SK-N-SH (cell line): ENCODE measurements at places on chromosomes 13 and 19.

DNA sequence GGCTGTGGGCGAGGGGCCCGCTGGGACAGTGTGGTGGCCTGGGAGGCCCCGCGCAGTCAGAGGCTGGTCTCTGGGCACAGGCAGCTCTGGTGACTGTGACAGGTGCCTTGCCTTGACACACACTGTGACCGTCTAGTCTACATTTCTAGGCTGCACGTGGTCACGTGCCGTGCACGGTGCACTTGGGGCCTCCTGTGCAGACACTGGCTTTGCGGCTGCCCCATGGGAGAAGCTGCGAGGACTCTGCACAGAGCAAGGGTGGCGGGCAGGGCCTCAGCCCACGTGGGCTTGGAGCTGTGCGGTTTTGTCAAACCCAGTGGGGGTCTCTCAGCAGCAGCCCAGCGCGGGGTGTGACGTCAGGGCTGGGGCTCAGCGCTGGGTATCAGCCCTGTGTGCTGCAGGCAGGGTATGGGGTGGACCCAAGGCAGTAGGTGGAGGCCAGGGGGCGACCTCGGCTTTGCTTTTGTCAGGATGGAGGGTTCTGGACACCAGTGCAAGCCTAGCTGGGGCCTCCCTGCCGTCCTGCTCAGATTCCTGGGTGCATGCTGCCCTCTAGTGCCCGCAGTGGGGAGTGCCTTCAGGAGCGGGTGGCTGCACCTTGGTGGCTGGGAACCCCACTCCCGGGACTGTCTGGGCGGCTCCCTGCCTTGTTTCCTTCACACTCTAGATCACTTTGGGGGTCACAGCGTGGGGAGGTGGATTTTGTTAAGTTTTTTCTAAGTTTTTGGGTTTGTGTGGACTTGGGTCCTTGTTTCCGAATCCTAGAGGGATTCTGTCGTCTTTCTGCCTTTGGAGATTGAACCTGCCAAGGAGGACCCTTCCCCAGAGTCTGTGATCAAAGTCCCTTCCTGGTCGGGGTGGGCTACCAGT lies 62.6 kb downstream of the KDM4B start:
- peak; percentile 97 for DNase-seq

- no peak for DNase-seq
Observed at GRCh38 chr19:16288544-16288943, 36.1 kb upstream of the KLF2 start.

GRCh38 chr13:31731921-31732320 lies 7.4 kb upstream of the RXFP2 start:
- DNase-seq: no peak

- peak; percentile 27 for DNase-seq
Observed at GRCh38 chr19:23823952-23824389, 65.3 kb upstream of the ZNF681 start.

GRCh38 chr13:109357751-109358471 lies 428.5 kb downstream of the IRS2 start:
- no peak for DNase-seq

DNA sequence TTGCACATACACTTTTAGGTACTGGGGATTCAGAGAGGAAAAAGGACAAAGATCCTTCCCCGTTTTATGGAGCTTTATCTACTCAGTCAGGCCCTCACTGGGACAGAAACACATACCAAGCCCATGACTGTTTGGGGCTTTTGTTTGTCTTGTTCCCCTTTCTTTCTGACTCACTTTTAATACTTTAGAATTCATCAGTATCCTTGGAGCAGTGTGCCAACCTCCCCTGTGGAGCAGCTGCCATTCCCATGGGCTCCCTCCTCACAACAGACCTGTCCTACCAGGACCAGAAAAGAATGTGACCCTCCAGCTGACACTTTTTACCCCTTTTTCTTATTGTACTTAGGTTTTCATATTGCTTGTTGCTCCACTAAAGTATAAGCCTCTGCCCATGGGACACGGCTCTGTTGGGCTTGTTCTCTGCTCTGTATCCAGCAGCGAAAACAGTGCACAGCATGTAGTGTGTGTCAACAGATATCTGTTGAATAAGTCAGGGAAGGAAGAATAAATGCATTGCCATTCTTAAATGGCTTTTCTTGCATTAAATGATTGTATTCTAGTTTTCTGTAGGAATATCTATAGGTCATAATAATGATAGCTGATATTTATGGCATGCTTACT lies 431.1 kb downstream of the EFNB2 start:
- DNase-seq: no peak

- DNase-seq: no peak
Observed at GRCh38 chr13:90385781-90386489, 961.6 kb upstream of the MIR17HG start.

- no peak for DNase-seq
Observed at GRCh38 chr13:44104197-44104490, 224.4 kb downstream of the LACC1 start.

- peak; percentile 19 for DNase-seq
Observed at GRCh38 chr19:41871573-41872383, 5.3 kb upstream of the CD79A start.

GRCh38 chr19:7928334-7928706 lies 2.4 kb upstream of the CTXN1 start:
- peak; percentile 72 for DNase-seq

DNA sequence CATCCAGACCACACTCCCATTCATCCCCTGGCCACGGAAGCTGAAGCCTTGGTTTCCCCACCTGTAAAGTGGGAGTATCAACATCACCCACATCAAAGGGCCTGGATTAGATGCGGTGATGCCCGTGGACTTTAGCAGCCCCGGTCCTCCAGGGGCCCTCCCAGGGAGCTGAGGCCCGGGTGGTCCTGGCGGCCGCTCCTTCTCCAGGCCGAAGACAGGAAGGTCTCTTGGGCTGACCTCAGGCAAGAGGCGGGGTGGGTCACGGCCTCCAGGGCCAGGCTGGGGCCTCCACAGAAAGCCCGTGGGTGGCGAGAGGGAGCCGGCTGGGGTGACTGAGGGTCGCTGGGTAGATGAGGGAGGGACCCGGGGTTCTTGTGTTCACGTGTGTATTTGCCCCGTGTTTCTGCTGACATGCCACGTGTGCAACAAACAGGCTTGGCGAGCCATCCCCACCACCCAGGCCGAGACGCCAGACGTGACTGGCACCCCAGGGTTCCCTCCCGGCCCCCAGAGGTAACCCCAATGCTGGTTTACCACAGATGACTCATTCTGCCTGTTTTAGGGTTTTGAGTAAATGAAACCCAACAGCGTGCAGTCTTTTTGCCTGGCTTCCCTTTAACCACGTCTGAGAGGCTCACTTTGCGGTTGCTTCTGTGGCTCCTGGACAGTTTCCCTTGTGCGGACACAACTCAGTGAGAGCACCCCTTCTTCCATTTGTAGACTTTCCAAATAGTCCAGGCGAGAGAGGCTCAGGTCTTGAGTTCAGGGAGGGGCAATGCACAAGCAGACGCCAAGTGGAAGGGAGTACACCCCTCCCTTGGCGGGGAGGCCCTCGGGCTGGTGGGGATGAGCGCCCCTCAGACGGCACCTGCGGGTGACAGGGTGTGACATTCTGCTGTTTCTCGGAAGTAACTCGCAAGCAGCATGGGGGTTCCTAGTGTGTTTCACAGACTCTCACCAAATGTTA lies 42.9 kb downstream of the C13orf46 start:
- no peak for DNase-seq

DNA sequence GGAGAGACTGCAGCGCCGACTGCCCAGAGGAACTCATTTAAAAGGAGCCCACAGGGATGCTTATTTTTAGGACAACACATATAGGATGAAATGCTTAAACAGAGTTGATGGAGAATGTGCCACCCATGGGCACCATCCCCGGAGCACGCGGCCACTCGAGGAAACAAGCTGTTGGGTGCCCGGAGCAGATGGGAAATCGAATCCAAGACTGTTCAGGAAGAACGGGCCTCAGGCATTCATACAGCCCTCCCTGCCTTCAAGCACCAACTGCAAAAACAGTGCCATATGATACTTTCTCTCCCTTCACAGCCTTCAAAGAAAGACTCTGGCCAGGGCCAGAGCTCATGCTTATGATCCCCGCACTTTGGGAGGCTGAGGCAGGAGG lies 40.2 kb downstream of the RAB20 start:
- DNase-seq: no peak

DNA sequence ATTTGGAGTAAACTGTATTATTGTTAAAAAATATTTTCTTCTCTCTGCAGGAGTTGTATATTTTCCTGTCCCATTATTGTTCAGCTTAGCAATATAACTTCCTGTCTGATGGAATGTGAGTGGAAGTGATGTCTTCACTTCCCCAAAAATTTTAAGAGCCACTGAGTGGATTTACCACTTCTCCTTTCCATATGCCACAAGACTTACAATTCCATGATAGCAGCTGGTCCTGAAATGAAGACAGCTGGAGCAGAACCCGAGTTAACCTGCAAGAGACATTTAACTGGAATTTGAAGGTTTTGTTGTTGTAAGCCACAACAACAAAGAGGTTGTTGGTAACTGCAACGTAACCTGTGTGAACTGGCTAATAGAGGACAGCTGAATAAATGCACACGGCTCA lies 23.4 kb upstream of the TBC1D4 start:
- no peak for DNase-seq

DNA sequence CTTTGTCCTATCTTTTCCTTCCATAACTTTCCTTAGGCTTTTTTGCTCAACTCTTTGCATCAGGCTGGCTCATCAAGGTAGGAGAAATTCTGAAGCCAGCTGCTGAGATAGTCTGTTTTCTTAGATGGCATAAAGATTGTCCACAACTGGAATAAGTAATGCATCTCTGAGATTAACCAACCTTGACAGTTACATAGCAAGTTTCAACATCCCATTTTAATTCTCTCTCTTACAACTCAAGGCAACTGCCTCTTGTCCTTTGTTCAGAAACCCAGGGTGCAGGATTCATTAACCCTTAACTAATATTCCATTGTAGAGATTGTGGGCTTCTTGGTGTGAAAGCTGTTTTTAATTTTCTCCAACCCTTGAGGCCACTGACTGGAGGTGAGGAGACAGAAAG lies 239.2 kb downstream of the LACC1 start:
- no peak for DNase-seq

DNA sequence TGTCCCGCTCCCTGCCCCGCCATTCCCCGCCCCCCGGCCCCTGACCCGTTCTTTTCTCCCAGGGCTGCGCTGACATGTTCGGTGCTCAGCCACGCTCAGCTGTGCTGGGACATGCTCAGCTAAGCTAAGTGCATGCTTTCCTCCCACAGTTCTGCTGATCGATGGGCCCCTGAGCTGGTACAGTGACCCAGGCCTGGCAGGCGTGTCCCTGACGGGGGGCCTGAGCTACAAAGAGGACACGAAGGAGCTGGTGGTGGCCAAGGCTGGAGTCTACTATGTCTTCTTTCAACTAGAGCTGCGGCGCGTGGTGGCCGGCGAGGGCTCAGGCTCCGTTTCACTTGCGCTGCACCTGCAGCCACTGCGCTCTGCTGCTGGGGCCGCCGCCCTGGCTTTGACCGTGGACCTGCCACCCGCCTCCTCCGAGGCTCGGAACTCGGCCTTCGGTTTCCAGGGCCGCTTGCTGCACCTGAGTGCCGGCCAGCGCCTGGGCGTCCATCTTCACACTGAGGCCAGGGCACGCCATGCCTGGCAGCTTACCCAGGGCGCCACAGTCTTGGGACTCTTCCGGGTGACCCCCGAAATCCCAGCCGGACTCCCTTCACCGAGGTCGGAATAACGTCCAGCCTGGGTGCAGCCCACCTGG lies 3.7 kb downstream of the TNFSF9 start:
- DNase-seq: no peak

GRCh38 chr13:74036373-74036772 lies 97.8 kb downstream of the KLF12 start:
- DNase-seq: no peak

GRCh38 chr19:45444318-45445041 lies 20.8 kb upstream of the ERCC1 start:
- peak; percentile 95 for DNase-seq

DNA sequence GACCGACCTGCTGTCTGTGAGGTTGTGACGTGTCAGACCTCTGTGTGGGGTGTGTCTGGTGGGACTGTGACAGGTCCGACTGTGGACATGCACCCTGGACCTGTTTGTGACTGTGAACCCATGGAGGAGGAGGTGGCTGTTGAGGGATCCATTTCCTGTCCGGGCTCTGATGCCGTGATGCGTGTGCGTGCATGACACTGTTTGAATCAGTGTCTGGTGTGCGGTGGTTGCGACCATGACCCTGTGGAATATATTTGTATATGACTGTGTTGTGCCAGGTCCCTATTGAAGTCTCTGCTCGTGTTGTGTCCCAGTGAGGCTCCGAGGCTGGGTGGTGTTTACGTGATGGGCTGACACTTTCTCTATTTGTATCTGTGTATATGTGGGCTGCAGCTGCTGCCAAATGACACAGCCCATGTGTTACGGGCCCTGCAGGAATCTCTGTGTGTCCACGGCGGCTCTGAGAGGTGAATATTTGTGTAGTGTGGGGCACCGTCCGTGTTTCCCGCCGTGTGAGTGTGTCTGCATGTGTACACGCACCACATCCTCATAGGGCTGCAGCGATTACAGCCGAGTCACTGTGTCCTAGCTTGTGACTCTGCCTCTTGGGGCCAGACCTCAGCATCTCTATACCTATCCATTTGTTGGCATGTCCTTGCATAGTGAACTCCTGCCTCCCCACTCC lies 18.3 kb downstream of the CCDC97 start:
- no peak for DNase-seq

DNA sequence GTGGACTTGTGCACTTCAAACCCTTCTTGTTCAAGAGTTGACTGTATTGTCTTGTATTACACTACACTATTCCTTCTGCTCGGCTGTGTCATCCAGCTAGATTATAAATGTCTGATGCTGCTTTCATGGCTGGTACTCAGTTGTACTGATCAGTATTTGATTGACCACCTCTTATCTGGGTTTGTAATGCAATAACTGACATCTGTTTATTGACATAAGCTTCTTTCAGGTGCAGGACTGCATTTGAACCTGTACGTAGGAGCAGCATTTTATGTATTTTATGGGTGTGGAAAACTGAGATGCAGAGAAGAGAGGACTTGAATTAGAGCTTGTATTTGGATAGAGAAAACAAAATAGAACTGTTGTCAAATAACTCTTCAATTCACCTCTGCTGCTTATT lies 309.2 kb downstream of the FGF9 start:
- no peak for DNase-seq

DNA sequence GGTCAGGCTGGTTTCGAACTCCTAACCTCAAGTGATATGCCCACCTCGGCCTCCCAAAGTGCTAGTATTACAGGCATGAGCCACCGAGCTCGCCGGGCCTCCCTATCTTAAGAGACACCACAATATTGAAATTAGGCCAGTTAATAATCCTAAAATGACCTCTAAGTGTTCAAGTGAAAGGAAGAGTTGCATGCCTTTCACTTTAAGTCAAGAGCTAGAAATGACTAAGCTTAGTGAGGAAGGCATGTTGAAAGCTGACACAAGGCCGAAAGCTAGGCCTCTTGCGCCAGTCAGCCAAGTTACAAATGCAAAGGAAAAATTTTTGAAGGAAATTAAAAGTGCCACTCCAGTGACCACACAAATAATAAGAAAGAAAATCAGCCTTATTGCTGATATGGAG lies 144.5 kb upstream of the FNDC3A start:
- DNase-seq: no peak

GRCh38 chr13:73220966-73221720 lies 162.3 kb downstream of the KLF5 start:
- no peak for DNase-seq

- no peak for DNase-seq
Observed at GRCh38 chr19:21912654-21913053, 76.7 kb upstream of the ZNF43 start.
